ENCODE measurements at places on chromosomes 12 and 14.

DNA sequence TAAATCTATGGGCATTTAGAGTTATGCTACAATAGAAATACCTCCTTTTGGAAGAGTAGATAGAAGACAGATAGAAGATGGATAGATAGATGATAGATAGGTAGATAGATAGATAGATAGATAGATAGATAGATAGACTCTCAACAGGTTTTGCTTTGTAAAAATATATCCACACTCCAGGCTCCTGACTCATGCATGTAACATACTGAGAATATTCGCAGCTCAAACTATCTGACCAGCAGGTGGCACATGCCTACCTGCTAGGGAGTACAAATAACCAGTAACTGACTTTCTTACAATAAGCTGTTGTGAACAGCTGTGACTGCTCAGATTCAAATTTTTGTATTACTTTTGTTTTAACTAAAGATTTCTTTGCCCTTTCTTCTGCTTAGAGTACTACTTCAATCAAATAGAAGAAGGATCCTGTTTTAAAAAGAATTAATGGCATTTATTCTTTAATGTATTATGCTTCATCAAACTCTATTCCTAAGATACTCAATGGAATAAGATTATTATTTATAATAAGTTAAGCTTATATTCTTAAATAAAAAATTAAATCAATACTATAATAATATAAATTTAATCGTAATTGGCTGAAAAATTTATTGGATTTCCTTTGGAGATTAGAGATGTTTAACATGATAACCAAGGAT is 15.8 kb upstream of the CPNE8 start:
- DNase-seq, result peak; percentile 60

DNA sequence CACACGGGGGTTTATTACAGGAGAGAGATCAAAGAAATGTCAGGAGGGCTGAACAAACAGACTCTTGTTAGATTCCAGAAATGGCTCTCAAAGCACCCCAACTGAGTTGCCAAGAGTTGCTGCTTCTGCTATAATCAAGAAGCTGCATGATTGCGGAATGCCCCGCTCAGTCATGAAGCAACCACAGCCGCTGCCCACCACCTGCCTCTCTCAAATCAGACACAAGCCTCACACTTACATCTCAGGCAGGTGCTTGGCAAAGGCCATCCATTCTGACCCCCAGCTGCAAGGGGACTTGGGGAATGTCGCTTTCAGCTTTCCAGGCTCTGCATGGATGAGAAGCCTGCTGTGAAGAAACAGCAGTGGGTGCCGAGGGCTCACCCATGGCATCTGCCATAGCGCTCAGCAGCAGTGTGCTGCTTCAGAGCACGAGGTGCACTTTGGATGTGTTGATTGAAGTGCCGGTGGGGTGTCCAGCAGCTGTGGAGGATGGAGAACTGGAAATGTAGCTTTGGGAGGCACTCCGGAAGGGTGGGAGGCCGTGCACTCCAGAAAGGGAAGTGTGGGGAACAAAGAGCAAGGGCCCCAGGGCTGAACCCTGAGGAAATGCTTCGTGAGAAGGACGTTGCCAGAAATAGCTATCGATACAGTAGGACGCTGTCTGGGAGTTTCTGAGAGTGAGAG is 37.7 kb downstream of the LRRC74A start:
- DNase-seq, result no peak

DNA sequence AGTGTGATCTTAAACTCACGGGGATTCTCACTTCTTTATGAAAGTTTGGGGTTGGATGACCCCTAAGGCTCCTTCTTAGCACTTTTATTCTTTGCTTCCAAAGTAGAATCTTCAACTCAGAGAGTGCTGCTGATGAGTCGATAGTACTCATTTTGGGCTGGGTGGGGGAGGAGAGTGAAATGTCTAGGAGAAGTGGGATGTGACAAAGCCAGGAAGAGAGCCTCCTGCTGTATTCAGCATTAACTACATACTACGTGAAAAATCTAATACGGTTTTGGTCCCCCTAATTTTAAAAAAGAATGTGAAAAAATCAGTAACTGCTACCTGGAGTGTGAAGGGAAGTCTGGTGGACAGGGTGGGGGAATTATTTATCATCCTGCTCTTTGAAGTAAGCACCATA is 148.3 kb downstream of the SAMD4A start:
- no peak for DNase-seq

GRCh38 chr12:6367065-6367968 is 8.0 kb downstream of the SCNN1A start:
- no peak for DNase-seq

GRCh38 chr12:133203344-133204263 is 22.3 kb downstream of the ZNF268 start:
- DNase-seq, result peak; percentile 15

GRCh38 chr12:77553976-77554619 is 276.6 kb upstream of the NAV3 start:
- no peak for DNase-seq

- no peak for DNase-seq
Observed at GRCh38 chr14:59376686-59377085, 88.5 kb downstream of the GPR135 start.
